Stomach (tissue), 19 donors: ENCODE measurements at places on chromosomes 2 and 18. TPM values are rescaled to one million over a fixed set of nuclear protein-coding genes. Genes with fewer than 3 reads are reported as not detected.

- H3K36me3 ChIP-seq, result no peaks in the 10 kb centered on the region
- no peaks in the 10 kb centered on the region for H3K27me3 ChIP-seq
Observed at GRCh38 chr2:20071397-20072383, 20.3 kb upstream of the LAPTM4A start.

DNA sequence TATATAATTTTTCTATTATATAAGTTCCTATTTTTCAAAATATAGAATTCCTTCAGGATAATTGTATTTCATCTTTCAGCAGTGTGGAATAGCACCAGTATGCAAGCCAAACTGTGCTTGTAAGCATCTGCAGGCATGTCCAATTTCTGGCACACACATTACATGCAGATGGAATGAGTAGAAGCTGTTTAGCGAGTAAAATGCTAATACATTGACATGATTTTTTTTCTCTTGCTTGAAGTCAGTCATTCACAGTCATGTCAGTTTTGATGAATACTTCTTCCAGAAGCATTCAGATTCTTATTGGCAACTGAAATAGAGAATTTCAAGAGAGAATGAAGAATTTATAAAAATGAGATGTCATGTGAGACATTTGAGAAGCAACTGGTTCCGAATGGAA, 109.4 kb downstream of the CERS6 start:
- H3K36me3 ChIP-seq, result no peaks in the 10 kb centered on the region
- H3K27me3 ChIP-seq, result no peaks in the 10 kb centered on the region
- H3K4me3 ChIP-seq, result no peak overlapping the region
- peaks cover 4% of the 10 kb centered on the region for H3K4me1 ChIP-seq
- DNase-seq, result no peak

DNA sequence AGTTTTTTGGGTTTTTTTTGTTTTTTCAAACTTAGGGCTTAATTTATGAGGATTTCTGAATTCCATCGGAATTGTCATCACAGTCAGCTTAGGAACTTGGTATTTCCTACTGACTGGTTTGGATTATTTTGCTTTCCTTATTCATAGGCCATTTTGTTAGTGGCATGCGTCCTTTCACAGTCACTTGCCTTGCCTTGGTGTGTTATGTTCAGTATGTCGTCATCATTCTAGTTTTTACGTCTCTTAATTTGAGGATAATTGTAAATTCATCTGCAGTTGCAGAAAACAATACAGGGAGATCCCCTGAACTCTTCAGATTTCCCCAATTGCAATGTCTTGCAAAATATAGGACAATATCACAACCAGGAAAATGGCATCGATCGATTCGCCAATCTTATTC, 485.3 kb downstream of the CBLN2 start:
- no peaks in the 10 kb centered on the region for H3K4me1 ChIP-seq
- no peak overlapping the region for H3K27ac ChIP-seq
- no peak for DNase-seq
- no peaks in the 10 kb centered on the region for H3K27me3 ChIP-seq

SLC4A3 gene
- total RNA-seq, result 2.6 TPM

- no peak for DNase-seq
- H3K36me3 ChIP-seq, result no peaks in the 10 kb centered on the region
- H3K27ac ChIP-seq, result no peak overlapping the region
Observed at GRCh38 chr2:191626497-191627151, 51.3 kb upstream of the NABP1 start.
